Activated gamma-delta T cell treated with Interleukin-2 at 50 U/mL for 16 hours (primary cell): ENCODE measurements at places on chromosomes 11 and 22.
A peak's percentile ranks its signal among the peaks of the same experiment; 100 is the strongest.

GRCh38 chr22:26234296-26234695 is 65.0 kb downstream of the SEZ6L start:
- DNase-seq, result no peak

DNA sequence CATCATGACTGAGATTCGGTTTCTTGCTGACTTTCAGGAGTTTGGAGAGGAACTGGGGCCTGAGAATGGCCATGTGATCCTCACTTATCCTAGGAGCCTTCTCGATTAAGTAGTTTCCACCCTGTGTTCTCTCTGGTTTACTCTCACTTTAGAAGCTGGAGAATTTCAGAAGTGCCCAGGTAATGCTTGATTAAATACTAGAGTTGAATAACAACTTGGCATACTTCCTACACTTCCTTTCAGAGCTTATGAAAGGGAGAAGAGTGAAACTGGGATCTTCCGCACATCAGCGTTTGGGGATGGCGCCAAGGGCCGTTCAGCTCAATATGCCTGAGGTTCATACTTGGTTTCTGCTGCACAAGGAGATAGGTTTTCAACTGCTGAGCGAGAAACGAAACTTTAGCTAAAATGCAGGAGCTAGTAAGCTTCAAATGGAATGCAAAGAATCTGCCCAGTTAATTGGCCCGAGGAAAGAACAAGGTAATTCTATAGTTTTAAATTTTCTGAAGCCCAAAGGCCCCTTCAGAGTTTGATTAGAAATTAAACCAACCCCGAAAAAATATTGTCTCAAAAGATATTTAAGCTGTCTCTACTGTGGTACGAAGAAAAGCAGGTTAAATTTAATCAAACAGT is 823 bp upstream of the MUC15 start:
- DNase-seq, result no peak

- DNase-seq, result no peak
These were observed 53.2 kb downstream of the GRIK4 start for GRCh38 chr11:120564573-120565311.

DNA sequence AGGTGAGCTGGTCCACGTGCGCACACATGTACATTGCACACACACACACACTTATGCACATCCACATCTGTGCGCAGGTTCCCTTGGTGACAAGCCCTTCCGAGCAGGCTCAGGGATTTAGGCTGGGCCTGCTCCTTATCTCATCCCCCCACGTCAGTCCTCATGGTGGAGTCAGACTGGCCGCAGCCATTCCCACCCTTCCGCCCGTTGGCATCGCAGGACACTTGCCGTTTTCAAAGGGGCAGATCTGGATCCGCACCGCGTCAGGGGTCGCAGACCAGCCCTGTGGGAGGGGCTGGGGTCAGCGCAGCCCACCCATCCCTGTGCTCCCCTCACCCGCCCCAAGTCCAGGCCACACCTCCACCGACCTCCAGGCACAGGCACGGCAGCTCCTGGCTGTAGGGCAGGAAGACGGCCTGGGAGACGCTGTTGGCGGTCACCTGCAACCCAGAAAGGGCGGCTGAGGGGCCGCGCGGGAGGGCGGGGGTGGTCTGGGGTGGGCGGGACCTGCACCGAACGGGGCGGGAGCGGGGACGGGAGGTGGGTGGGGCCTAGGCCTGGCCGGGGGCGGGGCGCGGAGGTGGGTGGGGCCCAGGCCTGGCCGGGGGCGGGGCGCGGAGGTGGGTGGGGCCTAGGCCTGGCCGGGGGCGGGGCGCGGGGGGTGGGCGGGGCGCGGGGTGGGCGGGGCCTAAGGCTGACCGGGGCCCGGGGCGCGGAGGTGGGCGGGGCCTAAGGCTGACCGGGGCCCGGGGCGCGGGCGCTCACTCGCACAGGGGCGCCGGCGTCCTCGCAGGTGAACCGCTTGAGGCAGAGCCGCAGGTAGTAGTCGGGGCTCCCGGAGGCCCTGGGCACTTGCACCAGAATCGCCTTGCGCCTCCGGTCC is 13.3 kb downstream of the IL17REL start:
- DNase-seq, result no peak

GRCh38 chr11:62555464-62556107 is 9.0 kb upstream of the AHNAK start:
- peak; percentile 57 for DNase-seq
